ENCODE measurements at places on chromosomes 13 and 19.

GRCh38 chr19:46035986-46036743, 4.6 kb downstream of the IGFL4 start:
- DNase-seq: no peak

- DNase-seq: no peak
Observed at GRCh38 chr19:10417541-10418234, 2.6 kb upstream of the PDE4A start.

GRCh38 chr13:36074659-36075058, 56.5 kb downstream of the DCLK1 start:
- DNase-seq: no peak

- no peak for DNase-seq
Observed at GRCh38 chr19:10985502-10985901, 24.7 kb downstream of the SMARCA4 start.

DNA sequence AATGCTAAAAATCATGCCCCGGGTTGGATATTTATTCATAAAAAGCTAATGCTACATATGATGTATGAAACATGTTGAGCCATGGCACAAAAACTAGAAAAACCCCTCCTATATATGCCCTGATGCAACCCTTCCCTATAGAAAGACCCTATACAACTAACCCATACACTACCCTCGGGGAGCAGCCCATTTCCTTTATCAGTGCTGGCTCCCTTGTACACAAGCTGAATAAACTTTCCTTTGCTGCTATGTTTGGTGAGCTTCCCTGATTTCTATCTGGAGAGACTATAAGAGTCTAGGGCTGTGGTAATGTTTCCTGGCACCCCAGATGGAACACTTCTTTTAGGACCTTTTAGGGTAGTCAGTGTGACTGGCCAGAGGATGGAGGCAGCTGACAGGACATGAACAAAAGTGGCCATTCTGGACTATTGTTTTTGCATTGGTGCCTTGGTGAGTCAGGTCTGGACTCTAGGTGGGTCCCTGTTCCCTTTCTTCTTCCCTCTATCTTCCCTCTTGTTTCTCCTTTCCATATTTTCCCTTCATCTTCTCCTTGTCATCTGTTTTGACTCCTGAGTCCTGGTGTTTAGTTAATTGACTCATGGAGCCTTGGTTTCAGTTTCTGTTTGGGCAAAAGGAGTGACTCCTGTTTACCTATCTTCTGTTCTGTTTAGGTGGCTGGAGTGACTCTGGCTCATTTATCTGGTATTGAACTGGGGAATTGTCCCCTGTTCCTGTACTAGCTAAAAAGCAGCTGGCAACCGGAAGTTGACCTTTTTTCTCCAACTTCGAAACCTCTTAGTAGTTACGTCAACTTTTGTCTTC, 1321.8 kb upstream of the PCDH9 start:
- no peak for DNase-seq

GRCh38 chr19:38910488-38910887, 1.5 kb downstream of the CCER2 start:
- no peak for DNase-seq

DNA sequence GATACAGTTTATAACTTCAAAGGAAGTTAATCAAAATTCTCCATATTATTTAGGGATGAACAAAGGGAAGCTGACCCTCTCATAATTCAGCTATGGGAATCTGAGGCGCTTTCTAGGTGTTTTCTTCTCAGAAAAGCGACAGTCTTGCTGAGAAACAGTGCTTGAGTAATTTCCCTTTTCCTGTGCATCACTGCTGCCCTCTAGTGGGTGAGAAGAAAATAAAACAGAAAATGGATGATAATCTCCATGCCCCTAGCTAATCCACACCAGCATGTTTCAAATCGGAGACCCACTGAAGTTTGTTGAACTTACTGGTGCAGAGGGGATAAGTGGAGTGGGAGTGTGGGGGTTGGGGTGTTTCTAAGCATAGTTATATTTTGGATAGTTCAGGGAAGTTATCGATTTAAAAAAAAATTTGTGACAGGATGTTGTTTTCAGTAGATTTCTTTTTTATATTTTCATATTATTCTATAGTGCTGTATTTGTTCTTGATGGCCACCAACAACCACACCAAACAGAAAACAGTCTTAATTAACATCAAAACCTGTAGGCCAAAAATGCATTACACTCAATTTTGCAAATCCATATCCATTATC, 21.4 kb downstream of the LCP1 start:
- peak; percentile 57 for DNase-seq

- no peak for DNase-seq
Observed at GRCh38 chr13:60509601-60510386, 112.8 kb downstream of the TDRD3 start.

GRCh38 chr13:95484052-95484451, 68.5 kb upstream of the CLDN10 start:
- no peak for DNase-seq

DNA sequence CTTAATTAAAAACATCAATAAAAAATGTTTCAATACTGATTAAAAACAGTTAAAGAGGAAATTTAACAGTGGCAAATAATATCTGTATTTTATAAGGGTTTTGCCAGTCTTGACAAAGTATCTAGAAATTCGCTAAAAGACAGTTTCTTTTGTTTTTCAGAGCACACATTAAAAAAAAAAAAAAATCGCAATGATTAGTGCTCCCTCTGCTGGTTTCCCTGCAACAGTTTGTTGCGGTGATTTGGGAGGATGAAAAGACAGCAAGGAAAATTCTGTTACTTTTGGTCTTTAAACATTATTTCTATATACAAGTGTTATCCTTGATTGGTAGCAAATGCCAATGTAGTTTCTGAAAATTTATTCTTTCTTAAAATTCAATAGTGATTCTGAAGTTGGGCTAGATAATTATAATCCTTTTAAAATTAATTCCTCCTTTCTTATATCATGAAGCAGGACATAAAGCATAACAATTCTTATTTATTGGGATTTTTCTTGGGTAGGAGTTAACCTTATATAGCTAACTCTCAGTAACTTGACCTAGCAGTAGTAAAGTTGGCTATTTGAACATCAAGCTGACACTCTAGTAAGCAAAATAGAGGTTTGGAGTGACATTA, 23.1 kb upstream of the SPRY2 start:
- DNase-seq: no peak
